ENCODE measurements at places on chromosomes 5 and 9. TPM values are rescaled to one million over a fixed set of nuclear protein-coding genes. Genes with fewer than 3 reads are reported as not detected.

The CDC25C gene
- total RNA-seq = 8.8 TPM

The PCDHGA8 gene
- 0.02 TPM for total RNA-seq

The LCN9 gene
- total RNA-seq = not detected

The IFNA13 gene
- total RNA-seq = not detected

The TLE1 gene
- total RNA-seq = 80.1 TPM

The SLC36A2 gene
- not detected for total RNA-seq

The SLC6A19 gene
- 0.62 TPM for total RNA-seq

The SEMA4D gene
- 4.3 TPM for total RNA-seq

All from A549 treated with AZD2906 at 1 μM for 4 hours (cell line).